DMS153 (cell line): ENCODE measurements at places on chromosomes 5 and 9.
A peak's percentile ranks its signal among the peaks of the same experiment; 100 is the strongest.

GRCh38 chr9:135924628-135925338 lies 17.4 kb upstream of the CAMSAP1 start:
- DNase-seq = no peak

GRCh38 chr9:37464426-37465248 lies 613 bp downstream of the ZBTB5 start:
- DNase-seq = no peak

DNA sequence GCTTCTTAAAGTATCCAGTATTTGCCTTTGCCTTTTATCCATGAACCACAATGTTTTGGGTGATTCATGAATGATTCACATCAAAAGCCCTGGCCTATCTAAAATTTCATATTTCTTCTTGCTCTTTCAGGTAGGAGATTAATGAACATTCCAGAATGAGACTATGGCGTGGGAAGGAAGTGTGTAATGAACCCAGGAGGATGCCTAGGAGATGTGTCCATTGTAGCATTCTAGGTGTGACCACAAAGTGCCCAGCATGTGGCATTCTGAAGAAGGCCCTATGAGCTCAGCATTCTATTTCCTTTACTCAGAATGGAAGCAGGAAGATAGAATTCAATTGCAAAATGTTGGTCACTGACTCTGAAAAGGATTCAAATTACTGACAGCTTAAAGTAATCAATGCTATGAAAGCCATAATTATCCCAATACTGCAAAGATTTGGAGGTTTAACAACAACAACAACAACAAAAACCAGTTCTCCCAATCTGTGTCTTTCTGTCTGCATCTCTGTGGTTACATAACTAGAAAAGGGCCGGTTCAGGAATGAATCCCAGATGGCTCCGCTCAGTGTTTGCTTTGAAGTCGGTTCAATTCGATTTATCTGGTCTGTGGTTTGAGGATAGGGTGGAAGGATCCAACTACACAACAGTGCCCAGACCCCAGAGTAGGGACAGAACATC lies 126.7 kb downstream of the FOXD1 start:
- peak; percentile 3 for DNase-seq

- no peak for DNase-seq
Observed at GRCh38 chr9:82560036-82560435, 502.9 kb downstream of the RASEF start.

GRCh38 chr9:121892706-121893105 lies 200.4 kb downstream of the TTLL11 start:
- DNase-seq = no peak

DNA sequence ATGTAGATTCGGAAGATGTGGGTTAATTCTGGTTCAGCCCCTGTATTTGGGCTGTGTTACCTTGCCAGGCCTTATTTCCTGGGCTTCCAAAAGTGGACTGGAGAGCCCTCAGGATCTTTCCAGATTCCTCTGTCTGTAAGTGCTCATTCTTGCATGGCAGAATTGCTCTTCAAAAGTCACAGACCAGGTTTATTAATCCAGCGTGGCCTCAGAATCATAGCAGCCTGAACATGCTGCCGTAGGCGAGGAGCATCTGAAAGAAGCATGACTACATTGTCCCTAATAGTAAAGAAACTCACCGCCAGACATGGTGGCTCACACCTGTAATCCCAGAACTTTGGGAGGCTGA lies 307.8 kb downstream of the GADD45G start:
- DNase-seq = no peak

GRCh38 chr9:80561526-80561925 lies 989.8 kb downstream of the TLE4 start:
- no peak for DNase-seq

GRCh38 chr9:123832858-123833650 lies 96.9 kb downstream of the DENND1A start:
- DNase-seq = no peak

- DNase-seq = no peak
Observed at GRCh38 chr5:74953937-74954720, 87.9 kb upstream of the FAM169A start.

DNA sequence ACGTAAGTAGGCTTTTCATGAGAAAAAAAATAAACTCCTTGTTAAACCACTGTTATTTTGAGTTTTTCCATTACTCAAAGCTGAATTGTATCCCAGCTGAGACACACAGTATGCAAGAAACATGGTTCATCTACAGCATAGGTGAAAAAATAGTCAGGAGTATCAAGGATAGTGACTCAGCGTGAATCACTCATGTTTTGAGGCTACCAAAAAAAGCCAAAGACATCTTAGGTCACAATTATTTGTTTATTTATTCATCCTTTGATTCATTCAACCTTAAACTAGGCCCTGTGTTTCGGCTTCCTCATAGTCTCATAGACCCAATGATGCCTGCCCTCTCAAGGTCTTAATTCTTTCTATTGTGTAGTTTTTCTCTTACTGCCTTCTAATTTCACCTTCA lies 32.9 kb upstream of the STX17 start:
- DNase-seq = no peak

DNA sequence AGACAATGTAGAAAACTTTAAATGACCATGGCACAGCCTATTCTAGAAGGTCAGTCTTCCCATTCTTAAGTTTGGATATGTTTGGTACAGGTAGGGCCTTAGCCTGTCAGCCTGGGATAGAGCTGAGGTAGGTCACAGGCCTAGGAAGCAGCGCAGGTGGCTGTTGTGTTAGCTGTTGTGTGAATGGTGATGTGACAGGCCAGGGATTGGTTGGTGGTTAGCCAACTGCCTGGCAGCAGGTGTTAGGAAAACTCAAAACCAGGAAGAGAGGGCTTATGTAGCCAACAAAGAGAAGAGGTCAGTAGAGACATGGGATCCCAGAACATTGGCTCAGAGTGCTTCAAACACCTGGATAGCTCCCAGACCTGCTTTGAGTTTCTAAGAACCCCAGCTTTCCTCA lies 84.2 kb downstream of the FBXO38 start:
- DNase-seq = no peak

DNA sequence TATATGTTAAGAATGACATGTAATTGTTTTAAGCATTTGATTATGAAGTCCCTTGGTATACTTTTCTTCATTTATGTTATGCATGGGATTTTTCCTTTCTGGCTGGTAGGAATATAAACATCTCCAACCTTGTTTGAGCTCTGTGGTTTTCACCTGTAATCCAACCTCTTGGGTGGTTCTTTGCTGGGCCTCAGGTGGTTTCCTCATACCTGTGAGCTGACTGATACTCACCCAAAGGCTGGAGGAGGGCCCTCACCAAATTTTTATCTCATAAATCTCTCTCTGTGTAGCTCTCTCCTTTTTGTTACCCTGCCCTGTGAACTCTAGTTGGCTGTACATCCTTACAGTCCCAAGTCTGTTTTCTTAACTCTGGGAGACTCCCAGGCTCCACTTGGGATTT lies 39.8 kb upstream of the C6 start:
- no peak for DNase-seq

- DNase-seq = no peak
Observed at GRCh38 chr5:96300976-96301375, 132.1 kb downstream of the PCSK1 start.

DNA sequence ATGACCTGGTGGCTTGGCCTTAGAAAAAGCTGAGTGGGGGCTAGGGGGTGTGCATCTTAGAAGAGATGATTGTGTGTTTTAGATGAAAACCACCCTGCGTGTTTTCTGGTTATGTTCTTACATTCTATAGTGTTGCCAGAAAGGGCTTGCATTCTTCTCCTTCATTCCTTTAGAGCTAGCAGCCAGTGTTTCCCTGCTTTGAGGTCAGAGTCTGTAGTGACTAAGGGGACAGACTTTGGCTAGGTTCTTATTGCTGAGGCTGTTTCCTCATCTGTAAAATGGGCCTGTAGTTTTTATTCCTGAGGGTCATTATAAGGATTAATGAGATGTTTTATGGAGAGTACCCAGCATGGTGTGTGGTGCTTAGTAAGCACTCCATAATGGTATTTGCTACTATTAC lies 6.4 kb downstream of the MAST4 start:
- no peak for DNase-seq

GRCh38 chr5:169190849-169191248 lies 110.1 kb downstream of the SLIT3 start:
- DNase-seq = no peak

DNA sequence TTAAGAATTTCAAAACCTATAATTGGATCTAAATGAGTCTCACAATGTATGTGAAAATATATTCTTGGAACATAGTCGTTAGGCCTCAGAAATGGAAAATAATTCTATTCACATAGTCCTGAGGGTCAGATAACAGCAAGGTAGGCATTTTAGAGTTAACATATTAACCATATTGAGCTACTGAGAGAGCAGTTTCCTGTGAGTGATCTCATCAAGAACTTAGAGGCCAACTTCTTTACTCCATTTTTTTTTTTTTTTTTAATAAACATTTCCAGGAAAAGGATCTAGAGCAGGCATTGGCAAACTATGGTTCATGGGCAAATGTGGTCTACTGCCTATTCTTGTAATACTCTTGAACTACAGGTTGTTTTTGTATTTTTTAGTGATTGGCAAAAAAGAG lies 26.6 kb downstream of the RAB24 start:
- no peak for DNase-seq

GRCh38 chr5:126138281-126138931 lies 284.8 kb upstream of the GRAMD2B start:
- DNase-seq = peak; percentile 21

DNA sequence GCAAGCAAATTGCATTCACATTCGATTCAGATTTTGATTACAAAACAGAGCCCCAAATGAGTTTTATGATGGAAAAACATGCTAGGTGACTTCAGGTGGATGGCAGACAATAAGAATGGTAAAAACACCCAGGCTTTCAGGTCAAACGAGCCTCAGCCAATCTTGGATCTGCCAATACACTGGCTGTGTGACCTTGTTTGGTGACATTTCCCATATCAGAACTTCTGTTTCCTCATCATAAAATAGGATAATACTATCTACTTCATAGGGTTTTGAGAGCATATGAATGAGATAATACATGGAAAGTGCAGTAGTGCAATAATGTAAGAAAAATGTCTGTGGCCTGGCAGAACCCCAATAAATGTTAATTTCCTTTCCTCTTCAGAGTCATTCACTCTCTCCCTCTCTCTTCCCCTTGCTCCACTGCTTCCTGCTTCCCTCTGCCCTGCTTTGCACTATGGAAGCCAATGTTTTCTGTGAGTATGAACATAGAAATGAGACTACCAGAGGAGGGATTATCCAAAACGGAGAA lies 54.7 kb downstream of the SH3RF2 start:
- DNase-seq = no peak

- DNase-seq = no peak
Observed at GRCh38 chr5:167488371-167488770, 803.1 kb upstream of the WWC1 start.

DNA sequence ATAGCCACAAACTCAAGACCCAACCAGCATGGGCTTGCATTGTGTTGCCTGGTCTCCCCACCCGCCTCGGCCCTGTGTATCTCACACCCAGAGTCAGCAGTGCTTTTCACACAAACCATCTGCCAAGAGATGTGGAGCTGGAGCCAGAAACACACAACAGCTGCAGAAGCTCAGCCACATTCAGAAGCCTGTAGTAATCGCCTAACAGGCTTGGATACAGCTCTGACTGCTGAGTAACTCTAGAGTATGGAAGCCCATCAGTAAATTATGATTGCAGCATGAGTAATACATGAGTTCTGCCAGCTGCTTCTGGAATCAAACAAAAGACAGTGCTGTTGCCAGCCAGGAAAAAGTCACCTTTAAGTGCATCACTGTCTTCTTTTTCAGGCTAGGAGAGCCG lies 16.0 kb downstream of the TEK start:
- DNase-seq = peak; percentile 7

- no peak for DNase-seq
Observed at GRCh38 chr5:97923997-97924396, 741.0 kb upstream of the RIOK2 start.

- DNase-seq = peak; percentile 40
Observed at GRCh38 chr5:116378007-116378776, 196.4 kb downstream of the SEMA6A start.

DNA sequence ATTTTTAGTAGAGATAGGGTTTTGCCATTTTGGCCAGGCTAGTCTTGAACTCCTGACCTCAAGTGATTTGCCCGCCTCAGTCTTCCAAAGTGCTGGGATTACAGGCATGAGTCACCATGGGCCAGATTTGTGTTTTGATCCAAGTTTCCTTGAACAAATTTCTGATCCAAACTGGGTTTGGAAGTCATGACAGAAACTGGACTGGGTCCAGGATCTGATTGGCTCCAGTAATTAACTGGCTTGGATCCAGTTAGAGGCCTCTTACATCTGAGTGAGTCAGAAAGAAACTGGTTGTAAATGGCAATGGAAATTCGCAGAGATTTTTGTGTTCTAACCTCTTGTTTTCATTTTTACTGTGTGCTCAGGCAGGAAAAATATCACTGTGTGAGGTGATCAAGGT lies 141.6 kb downstream of the SLC25A46 start:
- no peak for DNase-seq

DNA sequence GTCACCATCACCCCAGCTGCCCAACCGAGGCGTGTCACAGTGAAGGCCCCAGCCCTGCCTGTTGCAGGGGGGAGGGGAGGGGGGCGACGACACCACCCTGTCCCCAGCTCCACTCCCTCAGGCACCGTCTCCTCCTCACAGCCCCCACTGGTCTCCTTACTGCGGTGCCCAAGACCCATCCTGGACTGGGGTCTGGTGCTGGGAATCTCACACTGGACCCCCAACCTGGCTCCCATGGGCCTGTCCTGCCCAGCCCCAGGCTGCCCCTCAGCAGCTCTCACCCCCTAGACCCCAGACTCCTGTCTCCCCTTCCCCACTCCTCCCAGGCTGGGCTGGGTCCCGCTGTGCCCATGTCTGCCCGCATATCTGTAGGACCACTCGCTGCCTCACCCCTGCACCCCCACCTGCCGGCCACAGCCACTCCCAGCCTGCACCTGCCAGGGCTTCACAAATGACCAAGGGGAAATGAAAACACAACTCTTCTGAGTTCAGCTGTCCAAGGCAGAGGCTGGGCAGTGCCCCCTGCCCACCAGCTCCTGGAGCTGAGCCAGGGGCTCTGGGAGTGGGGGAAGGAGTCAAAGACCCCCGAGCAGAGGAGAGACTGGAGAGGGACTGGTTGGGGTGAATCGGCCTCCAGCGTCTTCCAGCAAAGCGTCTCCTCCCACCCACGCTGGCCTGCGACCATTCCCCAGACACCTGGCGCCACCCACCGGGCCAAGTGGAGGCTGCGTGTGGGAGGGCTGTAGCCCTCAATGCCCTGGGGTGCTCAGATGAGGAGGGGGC lies 32.6 kb upstream of the EGFL7 start:
- no peak for DNase-seq

DNA sequence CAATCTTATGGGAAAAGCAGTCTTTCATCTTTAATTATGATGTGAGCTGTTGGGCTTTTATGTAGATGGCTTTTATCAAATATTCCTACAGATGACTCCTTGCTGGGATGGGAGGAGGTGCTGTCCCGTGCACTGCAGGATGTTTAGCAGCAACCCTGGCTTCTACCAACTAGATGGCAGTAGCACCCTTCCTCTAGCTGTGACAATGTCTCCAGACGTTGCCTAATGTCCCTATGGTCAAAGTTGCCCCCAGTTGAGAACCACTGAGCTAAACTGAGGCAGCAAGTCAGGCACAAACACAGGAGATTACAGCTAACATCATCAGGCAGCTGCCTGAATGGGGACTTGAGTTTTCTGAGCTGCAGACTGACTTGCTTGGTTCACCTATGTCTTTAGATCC lies 401.9 kb upstream of the PDE4D start:
- no peak for DNase-seq
